ENCODE measurements at places on chromosomes 6 and 20.

DNA sequence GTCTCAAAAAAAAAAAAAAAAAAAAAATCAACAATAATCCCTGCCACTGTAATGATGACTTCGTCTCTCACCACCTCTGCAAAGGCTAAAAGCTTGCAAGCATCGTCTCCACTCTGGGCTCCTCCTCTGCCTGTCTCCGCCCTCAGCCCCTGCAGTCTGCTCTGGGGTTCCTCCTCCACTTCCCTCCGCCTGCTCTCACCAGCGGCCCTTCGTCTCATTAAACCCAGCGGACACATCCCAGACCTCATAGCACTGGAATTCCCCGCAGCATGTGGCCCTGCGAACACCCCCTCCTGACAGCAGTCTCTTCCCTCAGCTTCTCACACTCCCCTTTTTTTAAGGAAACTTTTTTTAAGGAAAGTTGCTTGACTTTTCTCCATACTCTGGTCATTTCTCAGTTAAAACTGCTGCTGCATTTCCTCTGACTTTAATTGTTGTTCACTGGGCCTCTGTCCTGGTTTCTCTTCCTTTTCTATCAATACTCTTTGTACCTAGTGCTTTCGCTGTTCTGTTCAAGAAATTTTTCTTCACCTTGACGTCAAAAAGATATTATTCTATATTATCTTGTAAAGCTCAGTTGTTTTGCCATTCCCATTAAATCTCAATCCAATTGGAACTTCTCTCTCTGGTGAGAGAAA is 70.9 kb upstream of the PLEKHG1 start:
- no peak for DNase-seq

- no peak for DNase-seq
These were observed 273.3 kb downstream of the ALDH8A1 start for GRCh38 chr6:134676307-134677281.

DNA sequence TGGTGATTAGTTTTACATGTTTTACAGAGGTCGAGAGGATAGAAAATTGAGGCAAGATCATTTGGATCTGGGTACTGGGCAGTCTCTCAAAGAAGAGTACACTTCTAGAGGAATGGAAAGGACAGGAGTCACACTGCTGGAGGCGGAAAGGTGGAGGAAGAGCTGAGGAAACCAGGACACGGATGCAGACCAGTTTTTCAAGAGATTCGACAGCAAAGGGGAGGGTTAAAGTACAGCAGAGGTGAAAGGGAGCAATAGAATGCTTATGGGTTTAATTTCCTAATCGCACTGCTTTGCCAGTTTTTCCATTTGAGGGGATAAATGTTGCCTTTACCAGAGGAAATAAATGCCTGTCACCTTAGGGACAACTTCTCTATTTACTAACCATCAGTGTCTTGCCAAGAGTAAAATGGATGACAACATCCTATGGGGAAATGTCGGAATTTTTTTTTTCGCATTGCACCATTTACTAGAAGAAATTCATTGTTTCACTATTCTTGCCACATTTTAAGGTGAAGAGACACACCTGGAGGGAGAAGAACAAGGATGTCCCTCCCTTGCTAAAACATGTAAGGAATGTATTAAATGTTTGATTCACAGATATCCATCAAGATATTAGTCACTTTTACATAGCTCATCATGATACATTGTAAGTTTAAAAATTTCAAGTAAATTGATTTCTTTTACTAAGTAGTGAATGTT is 226.6 kb downstream of the COL12A1 start:
- DNase-seq = no peak

DNA sequence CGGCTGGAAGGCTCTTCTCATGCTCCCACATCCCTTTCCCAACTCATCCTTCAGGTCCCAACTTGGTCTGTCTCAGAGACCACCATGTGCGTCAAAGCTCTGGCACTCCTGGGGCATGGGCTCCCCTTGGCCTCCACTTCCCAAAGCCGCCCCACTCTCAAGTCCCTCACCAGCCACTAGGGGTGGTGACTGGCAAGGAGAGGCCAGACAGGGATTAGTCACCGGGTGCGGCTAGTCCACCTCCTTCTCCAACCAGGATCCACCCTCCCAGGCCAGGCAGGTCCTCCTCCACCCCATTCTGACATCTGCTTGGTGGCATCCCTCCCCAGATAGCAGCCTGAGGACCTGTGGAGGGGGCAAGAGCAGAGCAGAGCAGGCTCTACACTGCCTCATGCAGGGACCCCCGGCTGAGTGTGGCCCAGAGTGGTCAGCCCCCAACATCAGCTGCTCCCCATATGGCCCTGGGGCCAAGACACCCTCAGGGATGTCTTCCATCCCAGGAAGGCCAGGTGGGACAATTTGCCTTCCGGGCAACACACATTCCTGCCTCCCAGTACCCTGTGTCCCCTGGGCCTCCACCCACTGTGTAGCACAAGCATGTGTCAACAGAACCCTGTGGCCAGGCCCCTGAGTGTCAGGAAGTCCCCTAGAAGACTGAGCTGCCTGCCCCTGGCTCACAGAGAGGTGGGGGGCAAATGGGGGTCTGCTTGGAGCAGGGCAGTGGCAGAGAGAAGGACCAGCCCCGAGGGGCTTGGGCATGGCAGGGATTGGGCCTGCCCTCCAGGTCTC is 29.2 kb downstream of the YTHDF1 start:
- no peak for DNase-seq

DNA sequence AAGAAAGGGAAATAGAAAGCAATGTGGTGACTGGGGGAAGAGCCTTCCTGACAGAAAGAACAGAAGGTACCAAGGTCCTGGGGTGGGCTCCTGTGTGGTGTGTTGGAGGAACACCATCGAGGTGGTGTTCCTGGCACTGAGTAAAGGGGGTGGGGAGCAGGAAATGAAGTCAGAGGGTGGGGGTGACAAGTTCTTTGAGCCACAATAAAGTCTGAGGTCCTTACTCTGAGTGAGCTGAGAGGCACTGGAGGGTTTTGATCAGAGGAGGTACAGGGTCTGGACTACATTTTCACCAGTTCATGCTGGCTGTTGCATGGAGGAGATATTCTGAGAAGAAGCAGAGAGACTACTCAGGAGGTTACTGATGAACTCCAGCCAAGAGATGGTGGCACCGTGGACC is 198.2 kb downstream of the GMPR start:
- DNase-seq = peak; percentile 72

DNA sequence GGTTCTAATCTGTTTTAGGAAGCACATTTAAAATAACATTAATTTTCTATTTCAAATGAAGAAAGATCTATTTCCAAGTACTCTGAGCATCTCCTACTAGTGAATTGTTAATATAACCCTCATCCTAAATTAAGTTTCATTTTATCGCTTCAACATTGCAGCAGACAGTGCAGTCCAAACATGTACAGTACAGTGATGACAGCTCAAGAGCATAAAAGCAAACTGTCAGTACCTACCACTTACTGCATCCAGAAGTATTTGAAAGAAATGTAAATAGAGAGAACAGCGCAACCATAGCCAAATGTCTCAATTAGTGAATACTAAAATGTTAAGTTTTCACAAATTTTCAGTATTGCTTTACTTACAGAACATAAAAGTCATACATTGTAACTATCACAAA is 179.4 kb downstream of the ISM1 start:
- no peak for DNase-seq

DNA sequence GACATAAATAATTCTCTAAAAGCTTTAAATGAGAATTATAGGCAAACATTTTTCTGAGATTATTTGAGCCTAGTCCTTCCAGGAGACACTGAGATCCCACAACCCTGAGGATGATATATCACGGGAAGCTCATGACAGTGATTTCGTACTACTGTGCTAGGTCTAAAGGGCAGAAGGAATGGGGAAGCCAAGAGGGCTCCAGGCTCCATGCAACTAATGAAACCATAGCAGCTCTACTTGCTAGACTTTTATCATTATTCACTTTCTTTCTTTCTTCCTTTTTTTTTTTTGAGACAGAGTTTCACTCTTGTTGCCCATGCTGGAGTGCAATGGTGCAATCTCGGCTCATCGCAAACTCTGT is 57.3 kb upstream of the SGK1 start:
- DNase-seq = no peak

GRCh38 chr6:105036351-105036750 is 79.4 kb downstream of the LIN28B start:
- no peak for DNase-seq

GRCh38 chr6:22327881-22328280 is 31.0 kb upstream of the PRL start:
- no peak for DNase-seq

DNA sequence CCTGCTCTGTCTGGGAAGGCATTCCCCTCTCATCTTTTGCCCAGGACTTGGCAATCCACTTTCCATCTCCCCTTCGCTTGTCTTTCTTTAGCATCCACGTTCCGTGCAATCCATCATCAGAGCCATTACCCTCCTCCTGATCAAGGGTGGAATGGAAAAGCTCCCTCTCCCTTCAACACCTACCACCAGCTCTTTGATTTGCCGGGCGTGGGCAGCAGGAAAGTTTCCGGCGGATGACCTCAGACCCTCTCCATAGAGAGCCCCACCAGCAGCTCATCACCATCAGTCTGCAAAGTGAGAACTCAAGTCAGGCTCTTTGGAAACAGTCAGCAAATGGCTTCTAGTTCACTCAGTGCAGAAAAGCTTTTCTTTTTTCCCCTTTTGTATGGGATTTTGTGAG is 76.2 kb downstream of the TSHZ2 start:
- DNase-seq = no peak

DNA sequence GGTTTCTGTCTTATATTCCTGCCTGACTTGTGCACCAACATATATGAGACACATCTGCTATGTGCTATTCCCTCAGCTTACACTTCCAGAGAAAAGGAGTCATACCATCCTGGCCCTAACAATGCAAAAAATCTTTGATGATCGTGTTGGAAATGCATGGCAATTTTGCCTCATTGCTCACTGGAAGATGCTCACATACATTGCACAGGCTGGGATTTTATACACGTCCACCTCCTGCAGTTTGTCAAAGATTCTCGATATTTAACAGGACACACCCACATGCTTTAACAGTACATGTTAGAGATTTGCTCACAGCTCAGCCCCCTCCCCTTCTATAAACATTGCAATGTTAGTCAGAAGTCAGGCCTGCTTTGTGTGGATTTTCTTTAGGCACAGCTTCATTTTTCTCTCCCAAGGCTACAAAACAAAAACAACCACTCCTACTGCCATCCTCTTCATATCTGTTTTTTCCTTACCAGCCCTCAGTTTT is 66.1 kb downstream of the ADGB start:
- DNase-seq = no peak

DNA sequence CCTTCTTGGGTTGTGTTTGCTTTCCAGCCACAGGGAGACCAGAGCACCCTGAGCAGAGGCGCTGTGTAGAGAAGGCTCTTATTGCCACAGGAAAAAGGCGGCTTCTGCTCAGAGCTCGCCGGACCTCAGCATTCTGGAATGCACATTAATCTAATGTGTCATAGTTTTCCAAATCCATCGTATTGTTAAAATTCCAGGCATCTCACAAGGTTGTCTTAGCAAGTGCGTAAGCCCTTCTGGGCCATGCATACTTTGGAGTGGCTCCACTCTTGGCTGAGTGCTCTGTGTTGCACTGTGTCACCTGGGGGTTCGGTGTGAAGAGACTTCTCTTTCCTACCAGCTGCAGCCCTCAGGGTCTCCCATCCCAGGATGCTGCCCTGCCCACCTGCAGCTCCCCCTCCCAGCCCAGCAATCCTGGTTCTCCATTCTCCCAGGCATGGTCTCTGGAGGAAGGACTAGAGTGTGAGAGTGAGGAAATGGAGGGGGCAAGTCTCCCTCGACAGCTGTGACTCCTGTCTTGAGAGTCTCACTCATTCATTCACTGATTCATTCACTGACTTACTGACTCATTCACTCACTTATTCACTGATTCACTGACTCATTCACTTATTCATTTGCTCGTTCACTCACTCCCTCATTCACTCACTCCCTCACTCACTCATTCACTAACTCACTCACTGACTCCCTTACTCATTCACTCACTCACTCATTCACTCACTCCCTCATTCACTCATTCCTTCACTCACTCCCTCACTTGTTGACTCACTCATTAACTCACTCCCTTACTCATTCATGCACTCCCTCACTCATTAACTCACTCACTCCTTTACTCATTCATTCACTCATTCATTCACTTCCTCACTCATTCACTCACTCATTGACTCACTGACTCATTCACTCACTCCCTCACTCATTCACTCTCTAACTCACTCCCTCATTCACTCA is 83.7 kb upstream of the MPC1 start:
- DNase-seq = no peak

DNA sequence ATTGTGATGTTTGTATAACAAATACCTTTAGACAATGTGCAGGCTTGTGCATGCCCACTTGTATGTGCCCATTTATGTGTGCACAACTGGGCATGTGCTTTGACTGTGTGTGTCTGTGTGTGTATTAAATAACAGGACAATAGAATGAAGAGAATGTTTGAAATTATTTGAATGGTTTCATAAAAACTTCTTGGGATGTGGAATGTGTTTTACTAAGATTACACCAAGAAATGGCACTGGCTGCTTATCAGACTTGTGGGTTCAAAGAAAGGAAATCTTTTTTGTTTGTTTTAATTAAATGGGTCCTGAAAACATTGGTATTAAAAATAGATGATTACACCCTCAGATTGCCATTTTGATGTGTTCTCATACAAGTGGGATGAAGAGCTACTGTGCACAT is 191.6 kb upstream of the CCN2 start:
- no peak for DNase-seq

GRCh38 chr6:42103216-42103615 is 39.2 kb downstream of the C6orf132 start:
- DNase-seq = no peak

- DNase-seq = no peak
These were observed 11.3 kb downstream of the DIDO1 start for GRCh38 chr20:62914970-62915457.

GRCh38 chr6:24924580-24925356 is 11.0 kb downstream of the RIPOR2 start:
- peak; percentile 62 for DNase-seq

DNA sequence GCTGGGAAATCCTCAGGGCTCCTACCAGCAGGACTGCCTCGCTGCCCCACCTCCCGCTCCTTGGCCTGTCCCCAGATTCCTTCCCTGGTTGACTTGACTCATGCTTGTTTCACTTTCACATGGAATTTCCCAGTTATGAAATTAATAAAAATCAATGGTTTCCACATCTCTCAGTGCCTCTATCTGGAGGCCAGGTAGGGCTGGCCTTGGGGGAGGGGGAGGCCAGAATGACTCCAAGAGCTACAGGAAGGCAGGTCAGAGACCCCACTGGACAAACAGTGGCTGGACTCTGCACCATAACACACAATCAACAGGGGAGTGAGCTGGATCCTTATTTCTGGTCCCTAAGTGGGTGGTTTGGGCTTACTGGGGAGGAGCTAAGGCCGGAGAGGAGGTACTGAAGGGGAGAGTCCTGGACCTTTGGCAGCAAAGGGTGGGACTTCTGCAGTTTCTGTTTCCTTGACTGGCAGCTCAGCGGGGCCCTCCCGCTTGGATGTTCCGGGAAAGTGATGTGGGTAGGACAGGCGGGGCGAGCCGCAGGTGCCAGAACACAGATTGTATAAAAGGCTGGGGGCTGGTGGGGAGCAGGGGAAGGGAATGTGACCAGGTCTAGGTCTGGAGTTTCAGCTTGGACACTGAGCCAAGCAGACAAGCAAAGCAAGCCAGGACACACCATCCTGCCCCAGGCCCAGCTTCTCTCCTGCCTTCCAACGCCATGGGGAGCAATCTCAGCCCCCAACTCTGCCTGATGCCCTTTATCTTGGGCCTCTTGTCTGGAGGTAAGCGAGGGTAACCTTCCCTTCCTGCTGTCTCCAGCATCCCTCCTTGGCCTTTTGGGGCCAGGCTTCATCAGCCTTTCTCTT is at the start of gene CFB:
CFB (plus strand) TSS at position 589 of the 863 bp plus-strand sequence; CDS start at position 716, 127 bp downstream.
- no peak for DNase-seq
